NCI-H2081 treated with DMSO at 0.1 percent for 48 hours (cell line): ENCODE measurements at places on chromosomes 6 and 20.

- DNase-seq = no peak
Observed at GRCh38 chr20:4844751-4845465, 123.2 kb downstream of the PRND start.

- DNase-seq = no peak
Observed at GRCh38 chr6:120357447-120357846, 976.8 kb downstream of the TBC1D32 start.

DNA sequence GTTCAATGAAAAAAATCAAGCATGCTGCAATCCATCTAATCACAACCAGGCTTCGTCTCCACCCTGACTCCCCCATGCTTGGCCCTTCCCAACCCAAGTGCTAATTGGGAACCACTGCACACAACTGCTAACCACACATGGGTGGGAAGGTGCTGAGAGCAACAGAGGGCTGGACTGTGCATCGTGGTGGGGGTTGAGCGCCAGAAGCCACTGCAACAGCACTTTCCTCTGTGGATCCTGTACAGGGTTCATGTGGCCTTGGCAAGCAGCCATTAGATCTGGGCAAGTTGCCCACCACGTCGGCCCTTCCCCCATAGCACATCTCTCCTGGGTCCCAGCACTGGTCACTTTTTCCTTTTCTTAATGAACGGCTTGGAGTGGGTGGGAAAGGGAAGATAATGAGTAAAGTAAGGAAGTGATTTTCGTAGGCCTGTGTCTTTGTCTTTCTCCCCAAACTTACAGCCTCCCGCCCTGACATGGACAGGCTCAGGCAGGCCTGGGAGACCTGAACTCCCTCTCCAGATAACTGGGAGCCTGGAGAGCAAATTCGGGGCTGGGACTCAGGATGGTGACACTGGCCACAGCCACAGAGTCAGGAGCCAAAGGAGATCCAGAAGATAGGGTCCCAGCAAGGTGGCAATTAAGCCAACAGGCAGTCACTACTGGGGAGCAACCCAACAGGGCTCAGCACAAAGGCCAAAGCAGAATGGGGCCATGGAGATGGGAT lies 34.4 kb upstream of the MRPS10 start:
- DNase-seq = no peak

GRCh38 chr6:56864171-56864616 lies 90.7 kb upstream of the BEND6 start:
- no peak for DNase-seq

DNA sequence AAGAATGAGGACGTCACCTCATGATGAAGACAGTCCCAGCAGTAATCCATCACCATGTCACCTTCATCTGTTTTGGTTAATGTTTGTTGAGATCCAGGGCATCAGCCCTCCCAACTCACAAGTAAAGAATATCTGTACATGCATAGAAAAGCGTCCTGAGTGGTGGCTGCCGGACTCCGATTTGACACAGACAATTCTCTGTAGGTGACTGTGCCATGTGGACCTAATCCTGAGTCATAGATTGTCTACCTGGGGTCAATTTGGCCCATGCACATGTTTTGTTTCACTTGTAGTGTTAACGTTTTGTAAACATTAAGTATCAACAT lies 168.4 kb upstream of the UST start:
- DNase-seq = no peak

DNA sequence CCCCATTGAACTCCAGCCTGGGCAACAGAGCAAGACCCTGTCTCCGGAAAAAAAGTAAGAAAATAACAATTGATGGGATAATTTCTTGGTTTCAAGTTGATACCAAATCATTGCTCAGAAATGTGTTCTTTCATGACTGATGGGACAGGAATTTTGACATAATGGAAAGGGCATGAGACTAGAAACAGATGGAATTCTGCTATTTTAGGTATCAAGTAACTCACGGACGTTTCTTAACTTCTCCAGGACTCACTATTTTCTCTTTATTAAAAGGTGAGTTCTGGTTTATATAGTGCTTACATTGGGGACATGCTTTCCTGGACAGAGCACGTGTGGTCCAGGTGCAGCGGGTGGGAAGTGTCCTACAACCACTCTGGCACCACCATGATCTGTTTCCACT lies 6.0 kb upstream of the DSP start:
- no peak for DNase-seq

- no peak for DNase-seq
Observed at GRCh38 chr20:7657569-7657968, 282.7 kb downstream of the HAO1 start.

- DNase-seq = no peak
Observed at GRCh38 chr6:33654831-33655554, 33.9 kb downstream of the ITPR3 start.

DNA sequence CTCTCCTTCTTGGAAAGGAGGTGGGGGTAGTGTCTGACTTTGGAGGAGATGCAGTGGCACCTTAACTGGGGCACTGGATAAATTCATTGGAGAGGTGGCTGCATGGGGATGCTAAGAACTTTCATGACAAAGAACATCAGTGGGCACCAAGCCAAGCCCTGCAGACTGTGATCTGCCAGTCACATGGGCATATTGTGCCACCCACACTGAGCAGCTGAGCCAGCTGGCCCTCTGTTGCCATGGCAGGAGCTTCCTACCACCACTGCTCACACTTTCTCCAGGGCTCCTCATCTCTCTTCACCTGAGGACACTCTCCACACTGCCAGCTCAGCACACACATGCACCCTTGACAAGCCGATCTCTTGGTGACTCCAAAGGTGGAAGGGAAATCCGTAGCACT lies 715.6 kb downstream of the QKI start:
- DNase-seq = no peak

DNA sequence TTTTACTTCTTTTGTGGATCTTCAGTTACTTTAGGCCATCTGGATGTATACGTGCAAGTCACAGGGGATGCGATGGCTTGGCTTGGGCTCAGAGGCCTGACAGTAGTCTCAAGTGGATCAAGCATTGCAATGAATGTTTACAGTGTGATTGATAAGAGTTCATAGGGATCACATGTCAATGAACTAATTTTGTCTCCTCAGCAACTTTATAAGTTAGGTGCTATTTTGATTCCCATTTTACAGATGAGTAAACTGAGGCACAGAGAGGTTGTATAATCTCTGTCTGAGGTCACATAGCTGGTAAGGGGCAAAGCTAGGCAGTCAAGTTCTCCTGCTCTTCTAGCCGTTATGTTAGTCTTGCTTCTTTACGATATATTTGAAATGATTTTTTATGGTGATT lies 13.5 kb downstream of the MEI4 start:
- DNase-seq = no peak

DNA sequence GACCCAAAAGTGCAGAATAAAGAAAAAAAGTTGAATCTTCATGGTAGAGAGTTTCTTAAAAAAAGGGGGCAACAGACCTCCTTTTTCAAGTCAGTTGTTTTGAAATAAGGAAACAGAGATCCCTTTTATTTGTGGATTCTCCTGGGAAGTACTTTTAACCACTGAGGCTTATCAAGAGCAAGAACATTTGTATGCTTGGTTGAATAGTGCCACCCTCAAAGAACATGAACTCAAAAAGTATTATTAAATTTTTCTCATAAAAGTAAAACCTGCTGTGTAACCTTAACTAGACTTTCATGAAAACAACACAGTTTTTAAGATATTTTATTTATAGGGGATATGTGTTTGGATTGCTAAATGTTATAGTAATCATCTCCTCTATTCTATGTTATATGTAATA lies at the start of gene DEFB110:
TSS of gene DEFB110 (minus strand) at position 101 of the 400 bp plus-strand sequence. CDS start at position 42, 59 bp downstream.
- no peak for DNase-seq
